ENCODE measurements at places on chromosomes 7 and 10. TPM values are rescaled to one million over a fixed set of nuclear protein-coding genes. Genes with fewer than 3 reads are reported as not detected.
A peak's percentile ranks its signal among the peaks of the same experiment; 100 is the strongest.

DNA sequence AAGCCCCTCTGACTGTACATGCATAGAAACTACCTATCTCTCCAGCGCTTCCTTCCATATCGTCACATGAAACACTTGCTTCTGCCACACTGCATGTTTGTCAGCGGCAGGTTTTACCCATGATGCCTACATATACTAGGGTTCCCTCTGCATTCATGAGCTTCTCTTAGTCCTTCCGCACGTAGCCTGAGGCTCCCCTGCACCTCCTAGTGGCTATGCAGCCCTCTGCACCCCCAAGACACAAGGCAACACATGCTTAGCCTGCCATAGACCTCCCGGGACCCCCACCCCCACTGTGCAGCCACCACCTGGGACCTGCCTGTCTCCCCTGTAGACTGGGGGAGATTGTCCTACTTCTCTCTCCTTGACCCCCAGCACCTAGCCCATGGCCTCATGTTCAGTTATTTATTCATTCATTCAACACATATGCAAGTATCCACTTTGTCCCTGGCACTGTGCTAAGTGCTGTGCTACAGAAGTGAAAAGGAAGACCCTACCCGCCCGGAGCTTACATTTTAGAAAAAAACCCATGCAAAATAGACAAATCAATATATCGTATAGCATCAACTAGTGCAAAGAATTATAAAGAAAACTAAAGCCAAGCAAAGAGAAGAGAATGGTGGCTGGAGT is 23.5 kb downstream of the TMEM273 start:
- no peak for DNase-seq

DNA sequence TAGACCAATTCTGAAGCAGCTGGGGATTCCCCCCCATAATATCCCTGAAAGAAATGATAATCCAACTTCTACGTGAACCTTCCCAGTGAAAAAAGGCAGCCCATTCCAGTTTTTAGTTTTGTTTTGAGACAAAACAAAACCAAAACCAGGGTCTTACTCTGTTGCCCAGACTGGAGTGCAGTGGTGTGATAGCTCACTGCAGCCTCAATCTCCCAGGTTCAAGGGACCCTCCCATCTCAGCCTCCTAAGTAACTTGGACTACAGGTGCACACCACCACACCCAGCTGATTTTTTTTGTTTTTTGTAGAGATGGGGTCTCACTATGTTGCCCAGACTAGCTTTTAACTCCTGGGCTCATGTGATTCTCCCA is 12.5 kb upstream of the ARPC1A start:
- DNase-seq: no peak

DNA sequence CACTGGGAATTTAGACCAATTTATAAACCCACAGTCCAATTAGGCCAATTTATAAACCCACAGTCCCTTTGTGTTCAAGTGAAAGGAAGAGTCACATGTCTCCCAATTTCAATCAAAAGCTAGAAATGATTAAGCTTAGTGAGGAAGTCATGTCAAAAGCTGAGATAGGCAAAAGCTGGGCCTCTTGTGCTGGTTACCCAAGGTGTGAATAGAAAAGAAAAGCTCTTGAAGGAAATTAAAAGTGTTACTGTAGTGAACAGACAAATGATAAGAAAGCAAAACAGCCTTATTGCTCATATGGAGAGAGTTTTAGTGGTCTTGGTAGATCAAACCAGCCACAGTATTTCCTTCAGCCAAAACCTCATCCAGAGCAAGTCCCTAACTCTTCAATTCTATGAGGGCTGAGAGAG is 245.0 kb downstream of the HDAC9 start:
- DNase-seq: no peak

DNA sequence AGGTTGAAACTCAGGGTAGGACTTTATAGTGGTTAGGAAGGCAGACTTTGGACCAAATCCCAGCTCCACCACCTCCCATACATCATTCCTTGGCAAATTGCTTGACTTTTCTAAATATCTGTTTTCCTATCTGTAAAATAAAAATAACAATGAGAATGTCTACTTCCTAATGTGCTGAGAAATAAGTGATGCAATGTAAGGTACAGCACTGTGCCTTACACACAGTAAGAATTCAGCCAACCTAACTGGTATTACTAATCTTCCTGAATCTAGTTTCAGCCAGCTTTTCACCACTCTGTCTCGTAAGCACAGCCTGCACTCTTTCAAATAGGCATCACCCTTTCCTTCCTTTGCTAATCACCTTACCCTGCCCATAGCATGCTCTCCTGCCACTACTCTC is 9.7 kb downstream of the PRLHR start:
- DNase-seq: no peak

GRCh38 chr7:24754906-24755506 is 2.3 kb downstream of the GSDME start:
- DNase-seq: no peak

DNA sequence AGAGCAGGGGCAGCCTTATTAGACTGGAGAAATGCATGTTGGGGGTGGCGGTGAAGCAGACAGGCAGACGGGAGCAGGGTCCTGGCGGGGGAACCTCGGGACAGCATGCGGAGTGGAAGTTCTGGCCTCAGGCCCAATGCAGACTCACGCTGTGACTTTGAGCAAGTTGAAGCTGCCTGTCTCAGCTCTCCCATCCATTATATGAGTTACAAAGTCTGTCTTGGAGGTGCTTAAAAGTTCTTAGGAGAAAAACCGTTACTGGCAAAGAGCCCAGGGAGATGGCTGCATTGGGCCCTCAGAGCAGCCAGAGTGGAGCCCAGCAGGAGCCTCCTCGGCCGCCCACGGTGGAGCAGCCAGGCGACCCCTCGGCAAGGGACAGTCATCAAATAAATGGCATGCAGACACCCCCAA is 509.5 kb downstream of the PLXNA4 start:
- DNase-seq: peak; percentile 21

- DNase-seq: no peak
Measured at GRCh38 chr10:63717027-63717715, 196.0 kb downstream of the REEP3 start.

ADAM12 gene
- polyA plus RNA-seq: 22.5 TPM

DNA sequence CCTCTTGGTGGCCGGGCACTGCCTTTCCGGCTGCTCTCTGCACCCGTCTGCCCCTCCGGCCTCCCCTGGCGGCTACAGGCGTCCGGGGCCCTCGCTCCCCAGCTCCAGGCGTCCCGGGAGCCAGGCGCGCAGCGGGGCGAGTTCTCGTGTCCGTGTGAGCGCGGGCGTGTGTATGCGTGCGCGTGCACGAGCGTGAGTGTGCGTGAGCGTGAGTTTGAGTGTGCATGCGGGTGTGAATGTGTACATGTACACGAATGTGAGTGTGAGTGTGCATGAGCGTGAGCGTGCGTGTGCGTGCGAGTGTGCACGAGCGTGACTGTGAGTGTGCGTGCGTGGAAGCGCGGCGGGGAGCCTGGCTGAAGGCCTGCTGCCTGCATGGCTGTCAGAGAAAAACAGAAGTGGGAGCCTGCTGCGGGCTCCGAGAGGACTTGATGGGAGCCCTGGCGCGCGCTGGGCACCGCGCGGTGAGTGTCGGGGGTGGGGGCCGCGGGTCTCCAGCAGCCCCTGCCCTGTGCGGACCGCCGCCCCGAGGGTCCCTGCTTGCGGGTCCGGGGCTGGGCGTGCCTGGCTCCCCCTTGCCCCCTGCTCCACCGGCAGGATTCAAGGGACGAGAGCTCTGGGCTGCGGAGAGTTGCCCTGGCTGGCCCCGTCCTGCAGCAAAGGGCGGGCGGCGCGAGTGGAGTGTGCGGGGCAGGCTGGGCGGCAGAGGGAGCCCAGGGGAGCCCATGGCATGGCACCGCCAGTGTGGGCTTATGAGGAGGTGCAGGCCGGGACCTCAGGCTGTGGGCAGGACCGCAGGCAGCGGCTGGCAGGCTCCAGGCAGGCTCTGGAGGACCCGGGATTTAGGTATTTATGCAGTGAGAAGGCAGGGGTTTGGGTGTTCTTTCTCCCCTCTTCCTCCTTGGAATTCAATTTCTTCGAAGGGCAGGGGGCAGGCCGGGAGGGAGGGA is 75.8 kb upstream of the EN2 start:
- no peak for DNase-seq

- no peak for DNase-seq
Measured at GRCh38 chr7:96224685-96225084, 97.2 kb downstream of the SLC25A13 start.

DNA sequence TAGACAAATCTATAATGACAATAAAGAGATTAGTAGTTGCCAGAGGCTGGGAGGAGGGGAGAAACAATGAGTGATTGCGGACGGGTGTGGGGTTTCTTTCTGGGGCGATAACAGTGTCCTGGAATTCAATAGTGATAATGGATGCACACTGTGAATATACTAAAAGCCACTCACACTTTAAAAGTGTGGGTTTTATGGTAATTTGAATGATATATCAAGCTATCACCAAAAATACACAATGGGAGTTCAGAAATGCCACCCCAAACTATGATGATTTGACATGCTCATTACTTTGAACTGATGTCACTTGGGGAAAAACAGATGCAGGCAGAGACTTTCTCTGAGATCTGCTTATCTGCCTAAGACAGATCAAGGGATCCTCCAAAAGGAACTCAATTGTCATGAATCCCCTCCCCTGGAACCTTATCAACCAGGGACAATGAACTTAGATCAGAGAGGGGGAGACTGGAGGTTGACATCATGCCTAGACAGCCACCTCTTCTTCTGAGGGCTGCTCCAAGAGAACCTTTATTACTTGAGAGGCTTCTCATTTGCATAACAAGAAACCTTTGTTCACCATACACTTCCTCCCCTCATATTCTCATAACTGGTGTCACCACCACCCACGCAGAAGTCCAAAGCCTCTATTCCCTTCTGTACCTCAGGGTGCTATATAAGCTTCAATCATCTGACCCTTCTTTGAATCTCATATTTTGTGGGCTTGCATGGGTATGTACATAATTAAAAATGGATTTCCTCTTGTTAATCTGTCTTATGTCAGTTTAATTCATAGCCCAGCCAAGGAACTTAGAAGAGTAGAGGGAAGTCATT is 14.8 kb upstream of the ZC3HAV1 start:
- no peak for DNase-seq

DNA sequence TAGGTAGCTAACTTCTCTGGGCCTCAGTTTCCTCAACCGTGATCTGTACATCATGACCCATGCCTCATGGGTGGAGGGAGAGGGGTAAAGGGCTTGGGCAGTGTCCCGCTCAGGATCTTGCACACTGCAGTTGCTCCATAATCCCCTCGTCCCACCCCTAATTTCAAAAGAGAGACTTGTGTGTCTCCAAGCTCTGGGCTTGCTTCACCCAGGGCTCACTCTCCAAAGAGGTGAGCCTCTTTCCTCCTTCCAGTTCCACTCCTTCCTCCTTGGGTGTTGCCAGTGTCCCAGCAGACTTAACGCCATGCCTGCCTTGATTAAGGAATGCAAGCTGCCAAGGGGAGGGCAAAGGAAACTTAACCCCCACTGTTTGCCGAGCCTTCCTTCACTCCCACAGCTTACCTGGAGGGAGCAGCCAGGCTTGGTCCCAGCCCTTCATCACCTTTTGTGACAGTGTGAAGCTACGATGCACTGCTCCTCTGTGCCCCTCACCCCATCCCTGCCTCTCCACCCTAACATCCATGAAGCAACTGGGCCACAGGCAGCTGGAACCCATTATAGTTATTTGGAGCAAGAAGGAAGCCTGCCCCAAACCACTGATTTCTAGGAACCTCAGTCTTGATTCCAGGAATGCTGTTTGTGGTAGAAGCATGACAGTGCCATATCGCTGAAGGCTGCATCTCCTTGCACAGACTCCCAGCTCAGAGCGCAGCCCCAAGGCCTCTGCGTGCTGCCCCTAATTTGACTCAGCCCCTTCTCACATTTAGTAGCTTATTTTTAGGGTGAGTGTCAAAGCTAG is 363.3 kb downstream of the TNS3 start:
- DNase-seq: no peak

DNAJC12 gene
- polyA plus RNA-seq: 12.1 TPM

TEX36 gene
- polyA plus RNA-seq: not detected

CYP2C9 gene
- 2.9 TPM for polyA plus RNA-seq

DNA sequence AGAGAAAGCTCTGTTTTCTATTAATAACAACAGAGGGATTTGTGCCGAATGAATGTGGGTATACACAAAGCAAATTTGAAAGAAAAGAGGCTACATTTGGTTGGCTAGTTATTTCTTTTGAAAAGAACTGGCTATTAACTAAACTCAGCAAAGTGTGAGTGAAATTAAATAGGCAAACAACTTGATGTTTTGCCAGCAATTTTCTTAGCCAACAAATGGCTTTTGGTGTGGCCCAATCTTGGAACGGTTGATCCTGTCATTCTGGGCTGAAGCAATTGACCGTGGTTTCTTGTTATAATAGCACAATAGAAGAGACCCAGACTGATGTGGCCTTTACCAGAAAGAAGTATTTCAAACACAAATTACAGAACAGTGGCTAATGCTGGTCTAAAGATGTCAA is 898.6 kb downstream of the KCNMA1 start:
- DNase-seq: no peak

LRRC18 gene
- not detected for polyA plus RNA-seq

DNA sequence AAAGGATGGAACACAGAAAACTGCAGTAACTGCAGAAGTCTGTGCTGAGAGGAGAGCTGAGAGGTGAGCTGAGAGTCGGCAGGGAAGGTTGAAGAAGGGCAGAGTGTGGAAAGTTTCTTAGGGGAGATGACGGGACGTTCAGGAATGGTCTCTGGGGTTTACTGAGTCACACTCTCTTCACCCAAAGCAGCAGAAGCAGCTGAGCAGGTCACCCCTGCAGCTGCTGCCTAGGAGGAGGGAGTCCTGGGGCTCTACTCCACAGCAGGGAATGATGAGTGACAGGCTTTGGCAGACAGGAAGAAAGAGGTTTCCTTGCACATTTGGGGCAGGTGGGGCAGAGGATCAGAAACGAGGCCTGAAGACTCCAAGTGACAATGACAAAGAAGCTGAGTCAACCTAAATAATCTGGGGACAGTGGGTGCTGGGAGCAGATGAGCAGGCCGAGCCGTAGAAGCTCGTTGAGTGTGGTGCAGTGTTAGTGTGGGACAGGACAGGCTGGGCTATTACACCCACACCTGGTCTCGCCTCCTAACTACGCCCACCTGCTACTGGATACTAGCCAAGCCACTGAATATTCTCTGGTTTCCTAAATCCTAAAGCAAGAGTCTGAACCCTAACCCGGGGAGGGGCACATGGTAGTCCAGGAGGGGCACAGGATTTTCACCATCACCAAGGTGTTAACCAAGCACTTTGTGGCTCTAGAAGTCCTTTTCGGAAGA is 24.9 kb downstream of the BEND7 start:
- no peak for DNase-seq

DNA sequence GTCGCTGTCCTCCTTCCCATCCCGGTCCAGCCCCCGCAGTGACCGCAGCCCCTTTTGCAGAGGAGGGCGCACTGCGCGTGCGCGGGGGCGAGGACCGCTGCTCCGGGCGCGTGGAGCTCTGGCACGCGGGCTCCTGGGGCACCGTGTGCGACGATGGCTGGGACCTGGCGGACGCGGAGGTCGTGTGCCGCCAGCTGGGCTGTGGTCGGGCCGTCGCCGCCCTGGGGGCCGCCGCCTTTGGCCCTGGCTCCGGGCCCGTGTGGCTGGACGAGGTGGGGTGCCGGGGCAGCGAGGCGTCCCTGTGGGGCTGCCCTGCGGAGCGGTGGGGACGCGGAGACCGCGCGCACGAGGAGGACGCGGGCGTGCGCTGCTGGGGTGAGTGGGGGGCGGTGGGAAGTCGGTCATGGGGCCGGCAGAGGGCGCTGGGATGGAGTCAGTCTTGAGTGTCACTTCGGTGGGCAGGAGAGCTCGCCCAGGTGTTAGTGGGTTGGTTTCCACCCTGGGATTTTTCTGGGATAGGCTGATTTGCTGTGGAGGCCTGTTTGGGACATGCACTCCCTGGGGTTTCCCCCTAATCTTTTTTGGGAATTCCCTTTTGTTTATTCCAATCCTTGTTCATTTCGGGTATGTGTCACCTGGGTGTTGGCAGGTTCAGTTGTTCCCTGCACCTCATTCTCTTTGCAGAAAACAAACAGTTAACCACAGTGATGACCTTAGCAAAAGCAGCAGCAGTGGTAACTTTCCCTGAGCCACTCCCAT is 11.6 kb downstream of the SCART1 start:
- DNase-seq: no peak
